ENCODE measurements at places on chromosomes 16 and 17.

- no peak for DNase-seq
These were observed 5.4 kb downstream of the PGS1 start for GRCh38 chr17:78383725-78384471.

DNA sequence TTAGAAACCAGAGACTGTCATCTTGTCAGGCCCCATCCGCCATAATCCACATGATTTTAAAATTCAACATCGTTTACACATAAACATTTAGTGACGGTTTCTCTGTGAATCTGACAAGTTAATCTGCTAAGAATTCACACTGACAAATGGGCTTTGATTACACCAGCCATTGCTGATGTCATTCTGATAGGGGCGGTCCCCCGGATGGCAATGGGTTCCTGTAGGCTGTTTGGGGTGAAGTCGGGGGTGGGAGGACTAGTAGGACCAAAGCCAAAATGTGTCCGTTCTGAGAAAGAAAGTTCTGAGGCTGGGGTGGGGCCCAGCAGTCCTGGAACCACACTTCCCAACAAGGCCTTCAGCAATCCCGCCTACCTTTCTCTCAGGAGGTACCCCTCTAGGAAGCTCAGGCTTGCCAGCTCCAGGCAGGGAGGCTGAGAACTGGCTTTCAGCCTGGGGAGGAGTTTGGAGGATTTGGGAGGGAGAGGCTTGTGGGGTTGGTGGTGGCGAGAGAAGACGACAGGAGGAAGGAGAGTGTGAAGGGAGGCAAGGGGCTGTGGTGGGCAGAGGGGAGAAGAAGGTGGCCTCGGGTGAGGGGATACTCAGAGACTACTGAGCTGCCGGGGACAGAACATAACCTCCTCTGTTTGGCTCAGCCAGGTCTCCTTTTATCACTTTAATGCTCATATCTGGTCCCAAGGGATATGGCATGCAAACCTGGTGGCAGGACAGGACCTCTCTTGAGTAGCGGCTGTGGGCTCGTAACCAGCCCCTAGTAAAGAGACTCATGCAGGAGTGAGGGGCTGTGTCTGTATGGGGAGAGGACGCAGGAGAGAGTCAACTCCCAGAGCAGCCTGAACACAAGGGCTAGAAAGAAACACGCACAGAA is 8.6 kb downstream of the HIC1 start:
- DNase-seq: no peak

DNA sequence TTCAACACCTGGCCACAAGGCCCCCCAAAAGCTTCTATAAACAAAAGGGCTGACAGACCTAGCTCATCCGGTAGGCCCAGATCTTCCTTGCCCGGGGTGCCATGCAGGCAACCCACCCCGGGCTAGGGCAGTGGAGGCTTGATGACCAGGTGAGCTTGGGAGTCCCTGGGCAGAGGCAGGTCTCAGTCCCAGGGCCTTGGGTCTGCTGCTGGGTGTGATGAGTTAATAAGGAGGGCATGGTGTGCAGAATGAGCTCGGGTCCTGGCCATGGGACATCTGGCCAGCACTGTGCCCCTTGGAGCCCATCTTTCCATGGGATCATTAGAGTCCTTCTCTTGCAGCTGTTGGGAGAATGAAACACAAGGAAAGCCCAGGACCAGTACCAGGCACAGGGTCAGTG is 20.2 kb upstream of the MPRIP start:
- DNase-seq: no peak

DNA sequence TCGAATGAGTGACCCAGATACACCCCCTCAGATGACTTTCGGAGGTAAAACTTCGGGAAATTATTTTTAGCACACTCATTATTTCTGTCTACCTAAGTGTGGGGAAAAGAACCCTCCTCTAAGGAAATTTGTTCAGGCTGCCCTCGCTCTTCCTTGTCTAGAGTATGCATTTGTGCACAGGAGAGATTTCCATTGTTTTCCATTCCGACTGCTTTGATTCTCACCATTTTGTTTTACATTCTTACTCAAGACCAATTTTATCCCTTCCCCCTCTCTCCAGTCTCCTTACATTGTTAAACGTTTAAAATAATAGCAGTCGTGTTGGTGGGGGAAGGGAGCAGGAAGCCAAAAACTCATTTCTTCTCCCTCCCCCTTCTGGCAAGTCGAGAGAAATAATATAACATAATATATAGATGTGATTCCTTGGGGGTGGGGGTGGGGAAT is 1.5 kb upstream of the CHD3 start:
- DNase-seq: no peak

DNA sequence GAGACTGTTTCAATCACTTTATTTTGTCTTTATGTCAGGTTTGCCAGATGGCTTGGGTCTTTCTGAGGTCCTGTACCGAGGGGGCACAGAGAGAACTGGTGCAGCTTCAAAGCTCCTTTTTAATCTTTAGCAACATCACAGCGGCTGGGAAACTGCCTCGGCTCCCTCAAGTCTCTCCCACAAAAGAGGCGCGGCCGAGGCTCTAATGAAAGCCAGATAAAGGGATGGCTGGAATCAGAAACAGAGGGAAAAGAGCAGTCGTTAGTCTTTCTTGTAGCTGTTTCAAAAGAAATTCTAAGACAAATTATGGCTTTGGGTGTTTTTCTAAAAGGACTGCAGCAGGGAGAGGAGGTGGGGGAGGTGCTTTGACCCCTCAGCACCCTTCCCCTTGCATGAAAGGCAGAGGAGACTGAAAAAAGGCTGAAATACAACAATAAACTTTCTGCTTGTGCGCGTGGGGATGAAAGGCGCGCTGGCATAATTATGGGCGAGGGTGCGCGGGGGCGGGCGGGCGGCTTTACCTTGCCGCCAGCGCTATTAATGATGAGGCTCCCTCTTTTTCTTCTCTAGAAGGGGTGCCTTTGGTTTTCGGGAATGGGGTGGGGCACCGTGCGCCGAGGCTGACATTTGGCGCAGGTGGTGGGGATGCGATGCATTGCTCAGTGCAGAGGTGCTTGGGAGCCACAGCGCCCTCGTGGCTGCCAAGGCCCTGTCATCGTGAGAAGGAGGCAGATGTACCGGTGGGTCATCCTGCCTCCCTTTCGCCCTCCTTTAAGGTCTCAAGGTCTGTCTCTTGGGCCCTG is 22.3 kb upstream of the BRD7 start:
- DNase-seq: peak; percentile 38

DNA sequence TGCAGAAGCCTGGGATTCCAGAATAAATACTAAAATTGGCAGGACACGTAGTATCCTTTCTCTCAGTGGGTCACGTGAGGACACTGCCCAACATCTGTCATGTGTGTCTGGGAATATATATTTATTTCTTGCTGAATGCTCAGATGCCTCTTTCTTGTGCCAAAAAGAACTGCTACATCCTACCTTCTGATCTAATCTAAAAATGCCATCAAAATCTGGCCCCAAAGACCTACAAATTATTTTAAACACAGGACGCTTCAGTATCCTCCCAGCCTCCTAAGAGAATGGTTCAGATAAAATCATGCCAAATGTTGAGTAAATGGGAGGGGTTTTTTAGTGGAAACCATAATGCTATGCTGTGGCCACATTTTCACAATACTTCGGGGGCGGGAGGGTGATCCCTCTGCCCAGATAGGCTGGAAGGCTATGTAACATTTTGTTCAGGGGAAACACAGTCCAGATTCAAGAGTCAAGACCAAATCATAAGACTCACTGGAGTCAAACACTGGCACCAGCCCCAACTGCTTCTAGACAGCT is 22.9 kb upstream of the CORO6 start:
- DNase-seq: no peak

GRCh38 chr16:15946257-15947044 is 3.0 kb upstream of the ABCC1 start:
- no peak for DNase-seq

- no peak for DNase-seq
These were observed 24.0 kb downstream of the POLR2A start for GRCh38 chr17:7508145-7508544.

- no peak for DNase-seq
These were observed 73.6 kb downstream of the IL21R start for GRCh38 chr16:27475561-27475960.

DNA sequence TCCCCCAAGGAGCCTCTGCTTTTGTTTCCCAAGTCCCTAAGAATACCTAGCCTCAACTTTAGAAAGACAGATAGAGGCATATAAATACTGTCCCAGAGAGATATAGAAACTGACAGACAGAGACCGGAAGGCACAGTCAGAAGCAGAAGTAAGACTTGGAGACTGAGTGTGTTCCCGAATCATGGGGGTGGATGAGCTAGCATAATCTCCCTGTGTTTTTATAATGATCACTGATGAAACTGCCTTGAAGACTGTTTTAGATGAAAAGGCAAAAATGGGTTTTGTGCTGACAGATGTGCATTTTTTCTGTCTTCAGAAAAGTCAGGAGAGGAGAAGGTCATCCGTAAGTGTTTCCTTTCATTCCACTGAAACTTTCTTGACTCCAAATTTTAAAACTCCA is 8.3 kb upstream of the PSMD3 start:
- DNase-seq: no peak

GRCh38 chr16:84795329-84796053 is 24.3 kb upstream of the CRISPLD2 start:
- DNase-seq: no peak

DNA sequence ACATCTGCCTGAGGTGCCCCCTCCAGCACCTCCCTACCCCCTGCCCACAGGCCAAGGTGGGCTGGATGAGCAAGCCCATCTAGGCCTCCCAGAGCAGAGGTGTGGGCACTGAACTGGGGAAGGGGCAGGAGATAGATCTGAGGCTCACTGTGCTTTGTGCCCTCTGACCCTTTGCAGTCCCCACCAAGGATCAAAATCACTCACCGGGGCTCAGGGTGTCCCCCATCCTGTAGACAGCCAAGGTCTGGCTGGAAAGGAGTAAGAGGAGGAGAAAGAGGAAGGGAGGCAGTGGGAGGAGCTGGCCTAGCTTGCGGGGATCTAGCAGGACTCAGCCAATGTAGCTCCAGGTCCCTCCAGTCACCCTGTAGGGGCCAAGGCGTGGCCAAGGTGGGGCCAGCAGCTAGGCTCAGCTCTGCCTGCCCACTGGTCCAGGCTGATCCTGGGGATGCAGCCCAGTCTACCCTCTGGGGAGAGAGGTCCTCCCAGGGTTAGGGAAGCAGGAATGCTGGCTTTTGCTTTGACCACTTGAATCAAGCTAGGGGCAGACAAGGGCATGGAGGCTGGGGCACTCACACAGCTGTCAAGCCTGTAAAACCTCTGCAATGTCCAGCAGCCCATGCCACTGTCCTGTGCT is 1.8 kb downstream of the SLC12A4 start:
- no peak for DNase-seq

- DNase-seq: no peak
These were observed 112.8 kb downstream of the IRX5 start for GRCh38 chr16:55043499-55043898.

- DNase-seq: no peak
These were observed 24.1 kb upstream of the CAPN15 start for GRCh38 chr16:503150-504071.

DNA sequence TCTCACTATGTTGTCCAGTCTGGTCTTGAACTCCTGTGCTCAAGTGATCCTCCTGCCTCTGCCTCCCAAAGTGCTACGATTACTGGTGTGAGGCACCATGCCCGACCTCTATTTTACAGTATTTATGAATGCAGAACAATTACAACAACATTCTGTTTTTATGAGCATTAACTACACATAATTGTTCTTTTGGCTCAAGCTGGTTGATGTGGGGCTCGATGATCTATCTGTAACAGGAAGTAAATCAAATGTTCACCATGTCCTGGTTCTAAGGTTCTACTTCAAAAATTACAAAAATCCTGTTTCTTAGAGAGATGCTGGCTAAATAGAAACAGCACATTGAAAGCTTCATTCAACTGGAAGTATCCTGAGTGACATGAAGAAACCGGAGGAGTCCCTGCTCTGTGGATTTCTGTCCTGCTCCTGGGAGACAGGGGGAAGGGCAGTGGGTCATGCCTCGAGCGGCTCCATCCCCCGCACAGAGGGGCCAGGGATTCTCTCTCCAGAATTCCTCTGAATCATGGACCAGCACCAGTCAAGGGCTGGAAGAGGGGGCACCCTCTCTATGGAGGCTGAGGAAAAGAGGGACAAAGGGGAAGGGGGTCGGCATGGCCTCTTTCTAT is 31.5 kb downstream of the FA2H start:
- no peak for DNase-seq

- DNase-seq: no peak
These were observed 152.6 kb downstream of the CDH11 start for GRCh38 chr16:64969221-64969620.

- peak; percentile 31 for DNase-seq
These were observed at the start of gene VWA3A for GRCh38 chr16:22092143-22092933. Gene VWA3A, plus strand, starts transcription at chr16:22092541. Its CDS starts 97 bp downstream, at chr16:22092638.

DNA sequence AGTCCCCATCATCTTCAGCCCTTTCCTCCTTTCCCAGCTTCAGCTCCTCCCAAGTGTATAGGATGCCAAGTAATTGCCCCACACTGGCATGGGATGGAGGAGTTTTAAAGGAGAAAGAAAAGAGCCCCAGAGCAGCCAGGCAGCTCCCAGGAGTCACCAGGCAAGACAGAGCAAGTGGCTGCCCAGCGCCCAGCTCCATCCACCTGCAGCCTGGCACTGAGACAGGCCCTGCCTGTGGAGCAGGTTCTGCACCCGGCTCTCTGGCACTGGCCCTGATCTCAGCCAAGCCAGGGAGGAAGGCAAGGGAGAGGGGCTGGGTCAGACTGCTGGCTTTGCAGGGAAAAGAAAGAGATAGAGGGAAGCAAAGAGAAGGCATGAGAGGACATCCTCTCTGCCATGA is 21.7 kb downstream of the FOXN1 start:
- DNase-seq: no peak

GRCh38 chr17:49018116-49018612 is 21.0 kb downstream of the IGF2BP1 start:
- DNase-seq: no peak

- no peak for DNase-seq
These were observed 6.6 kb upstream of the PITPNA start for GRCh38 chr17:1568950-1569810.

DNA sequence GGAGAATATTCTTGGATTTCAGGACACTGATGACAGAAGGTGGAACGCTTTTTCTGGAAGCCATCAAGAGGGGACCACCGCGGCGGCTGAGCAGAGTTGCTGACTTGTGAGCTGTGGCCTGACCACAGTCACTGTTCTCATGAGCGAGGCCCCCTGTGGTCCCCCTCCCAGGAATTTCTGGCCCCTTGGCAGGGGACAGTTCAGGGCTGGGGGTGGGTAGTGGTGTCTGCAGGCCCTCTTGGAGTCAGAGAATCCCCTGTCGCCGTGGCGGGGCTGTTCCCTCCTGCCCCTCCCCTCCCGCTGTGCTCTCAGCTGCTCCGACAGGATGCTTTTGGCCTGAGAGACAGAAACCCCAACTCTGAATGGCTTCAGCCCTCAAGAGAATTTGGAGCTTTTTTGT is 292.0 kb downstream of the SEC14L1 start:
- DNase-seq: no peak

All from NCI-H2227 treated with DMSO at 0.1 percent for 48 hours (cell line).